ENCODE measurements at places on chromosomes 6 and 20.

- DNase-seq, result no peak
These were observed 396.0 kb downstream of the TBC1D32 start for GRCh38 chr6:120938164-120938875.

DNA sequence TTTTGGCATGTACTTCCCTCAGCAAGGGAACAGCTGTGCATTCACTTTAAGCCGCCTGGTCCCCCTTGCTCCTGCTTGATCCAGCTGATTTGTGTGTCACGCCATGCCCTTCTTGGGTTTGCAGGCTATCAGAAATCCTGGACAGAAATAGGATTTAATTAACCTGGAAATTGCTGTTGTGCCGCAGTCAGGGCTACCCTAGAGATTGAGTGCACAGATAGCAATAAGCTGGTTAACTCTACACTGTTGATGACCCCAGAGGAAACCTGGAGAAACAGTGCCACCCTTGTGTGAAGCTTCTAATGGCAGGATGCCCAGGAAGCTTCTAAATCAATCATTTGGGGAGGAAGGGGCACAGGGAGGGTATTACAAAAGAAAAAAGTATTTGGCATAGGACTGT lies 199.0 kb downstream of the JARID2 start:
- DNase-seq, result no peak

DNA sequence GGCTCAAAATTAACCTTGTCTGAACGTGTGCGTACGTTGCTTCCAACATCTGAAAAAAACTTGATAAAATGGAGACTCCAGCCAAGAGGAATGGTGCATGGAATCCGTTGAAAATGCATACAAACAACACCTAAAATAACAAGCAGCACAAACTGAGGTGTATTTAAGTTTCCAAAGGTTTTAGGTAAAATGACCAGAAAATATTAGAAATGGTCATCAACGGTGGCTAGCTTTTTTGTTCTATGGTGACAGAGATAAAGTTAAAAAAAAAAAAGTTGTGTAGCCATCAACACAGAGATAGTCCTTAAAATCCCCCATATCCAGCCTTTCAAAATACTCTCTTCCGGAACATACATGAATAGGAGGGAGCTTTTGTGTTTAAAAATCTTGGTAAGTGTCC lies 651 bp upstream of the TFAP2B start:
- DNase-seq, result no peak

DNA sequence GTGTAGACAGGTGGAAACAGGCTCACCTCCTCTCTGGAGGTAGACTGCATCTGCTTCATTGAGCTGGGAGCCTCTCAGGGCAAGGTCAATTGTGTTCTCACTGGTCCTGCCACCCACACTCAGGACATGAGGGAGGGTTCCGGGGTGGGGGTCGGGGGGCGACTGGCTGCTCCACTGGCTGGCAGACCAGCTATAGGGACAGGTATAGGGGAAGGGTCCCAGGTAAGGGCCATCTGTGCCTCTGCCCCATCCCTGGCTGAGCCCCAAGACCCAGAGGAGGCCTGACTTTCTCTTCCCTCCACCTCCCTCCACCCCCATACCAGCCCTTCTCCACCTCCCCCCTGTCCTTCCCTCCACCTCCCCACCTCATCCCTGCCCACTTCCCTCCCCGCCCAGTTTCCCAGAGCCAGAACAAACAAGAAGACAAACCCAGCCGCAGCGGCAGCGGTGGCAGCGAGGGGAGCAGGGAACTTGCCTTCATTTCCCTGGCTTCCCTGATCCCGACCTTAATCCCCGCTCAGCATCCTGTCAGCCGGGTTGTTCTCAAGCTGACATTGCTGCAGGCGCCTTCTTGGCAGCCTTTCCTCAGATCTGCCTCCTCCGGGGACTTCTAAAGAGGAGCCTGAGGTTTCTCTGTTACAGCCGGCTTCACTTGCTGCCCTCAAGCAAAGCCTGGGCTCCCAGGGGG lies 18.3 kb upstream of the FOXP4 start:
- no peak for DNase-seq

DNA sequence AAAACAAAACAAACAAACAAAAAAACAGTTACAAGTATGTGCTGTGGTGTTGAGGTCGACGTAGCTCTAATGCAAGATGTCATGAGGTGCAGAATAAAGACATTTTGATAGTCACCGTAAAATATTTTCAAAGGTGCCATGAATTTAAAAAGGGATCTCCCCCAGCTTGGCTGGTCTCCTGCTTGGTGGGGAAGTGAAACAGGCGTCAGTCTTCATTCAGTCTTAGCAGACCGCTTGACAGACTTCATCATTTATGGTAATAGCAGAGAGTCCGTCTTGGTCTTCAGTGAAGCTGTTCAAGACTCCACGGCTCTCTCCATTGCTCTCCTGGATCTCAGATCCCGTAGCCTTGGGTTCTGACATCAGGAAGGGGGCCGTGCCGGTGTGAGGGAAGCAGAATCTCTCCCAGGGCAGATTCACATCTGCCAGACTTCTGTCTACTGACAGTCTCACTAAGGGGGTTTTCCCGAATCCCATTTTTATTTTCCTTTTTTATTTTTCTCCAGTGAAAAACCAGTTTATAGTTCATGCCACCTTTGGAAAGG lies 1.6 kb downstream of the SLC24A3 start:
- no peak for DNase-seq

DNA sequence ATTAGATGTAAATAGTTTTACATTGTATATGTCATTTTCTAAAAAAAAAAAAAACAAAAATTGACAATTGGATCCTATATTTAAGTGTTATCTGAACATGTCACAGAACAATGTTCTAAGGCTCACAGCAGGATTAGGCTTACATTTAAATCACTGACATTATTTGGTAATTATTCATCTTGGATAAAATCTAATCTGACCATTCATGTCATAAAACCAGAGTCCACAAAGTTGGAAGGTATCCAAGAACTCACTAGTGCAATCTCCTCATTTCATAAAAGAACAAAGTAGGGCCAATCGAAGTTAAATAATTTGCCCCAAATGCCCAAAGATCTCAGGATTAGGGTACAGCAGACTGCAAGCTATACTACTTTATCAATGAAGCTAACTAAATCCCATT lies 73.0 kb downstream of the PDSS2 start:
- no peak for DNase-seq

DNA sequence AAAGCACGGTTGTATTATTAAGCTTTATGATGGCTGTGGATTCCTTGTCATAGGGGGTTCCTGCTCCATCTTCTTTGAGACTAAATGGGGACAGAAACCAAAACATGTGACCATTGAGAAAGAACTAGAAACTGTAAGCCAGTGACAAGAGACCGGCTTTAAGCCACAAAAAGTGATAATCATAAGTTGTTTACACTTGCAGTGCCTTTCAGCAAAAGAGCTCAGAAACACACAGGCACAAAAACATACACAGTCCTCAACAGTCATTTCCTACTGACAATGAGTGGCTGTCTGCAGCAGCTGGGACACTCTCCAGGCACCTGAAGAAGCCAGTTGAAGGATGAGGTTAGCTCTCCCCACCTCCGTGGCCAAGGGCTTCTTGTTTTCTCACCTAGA lies 20.0 kb upstream of the UBE2J1 start:
- DNase-seq, result no peak

DNA sequence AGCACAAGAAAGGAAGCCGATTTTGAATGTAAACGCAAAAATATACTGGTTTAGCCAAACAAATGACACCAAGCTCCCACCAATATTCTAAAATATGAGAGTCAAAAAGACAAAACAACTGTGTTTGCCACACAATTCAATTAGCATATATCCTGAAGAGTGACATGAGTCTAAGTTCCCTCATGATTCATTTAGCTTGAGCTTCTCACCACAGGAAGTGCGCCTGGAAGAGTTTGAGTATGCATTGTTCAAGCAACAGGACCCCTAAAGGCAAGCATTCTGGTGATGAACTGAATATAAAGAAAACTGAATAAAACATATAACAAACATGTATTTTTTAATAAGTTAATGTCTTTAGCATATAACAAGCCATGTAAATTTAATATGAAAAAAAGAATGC lies 115.2 kb upstream of the RUNX2 start:
- DNase-seq, result no peak

DNA sequence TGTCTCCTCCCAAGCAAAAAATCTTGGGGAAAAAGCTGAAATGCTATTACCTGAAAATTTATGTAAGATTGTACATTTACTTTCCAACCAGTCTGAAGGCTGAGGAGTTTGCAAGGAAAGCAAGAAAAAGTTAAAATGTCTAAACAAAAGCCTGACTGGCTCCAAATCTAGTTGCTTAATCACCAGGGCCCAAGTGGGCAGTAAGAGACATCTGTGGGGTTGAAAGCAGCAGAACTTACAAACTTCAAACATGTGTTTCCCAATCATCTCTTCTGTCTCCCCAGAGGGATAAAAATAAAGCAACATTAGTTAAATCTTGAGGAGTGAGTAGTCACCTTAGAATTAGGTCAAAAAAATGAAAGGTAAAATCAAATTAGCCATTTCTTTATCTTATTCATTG lies 98.6 kb downstream of the OGFRL1 start:
- DNase-seq, result no peak

DNA sequence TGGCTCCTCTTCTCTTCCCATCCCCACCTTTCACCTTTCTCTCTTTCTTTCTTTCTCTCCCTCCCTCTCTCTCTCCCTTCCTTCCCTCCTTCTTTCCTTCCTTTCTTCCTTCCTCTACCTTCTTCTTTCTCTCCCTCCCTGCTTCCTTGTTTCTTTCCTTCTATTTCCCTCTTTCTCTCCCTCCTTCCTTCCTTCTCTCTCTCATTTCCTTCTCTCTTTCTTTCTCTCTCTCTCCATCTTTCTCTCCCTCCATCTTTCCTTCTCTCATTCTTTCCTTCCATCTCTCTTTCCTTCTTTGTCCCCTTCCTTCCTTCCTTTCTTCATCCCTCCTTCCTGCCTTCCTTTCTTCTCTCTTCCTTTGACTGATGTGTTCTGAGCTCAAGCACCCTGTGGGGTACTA lies 1467.0 kb upstream of the DEFB115 start:
- DNase-seq, result no peak

- no peak for DNase-seq
These were observed 274.5 kb downstream of the ALDH8A1 start for GRCh38 chr6:134675110-134676054.

DNA sequence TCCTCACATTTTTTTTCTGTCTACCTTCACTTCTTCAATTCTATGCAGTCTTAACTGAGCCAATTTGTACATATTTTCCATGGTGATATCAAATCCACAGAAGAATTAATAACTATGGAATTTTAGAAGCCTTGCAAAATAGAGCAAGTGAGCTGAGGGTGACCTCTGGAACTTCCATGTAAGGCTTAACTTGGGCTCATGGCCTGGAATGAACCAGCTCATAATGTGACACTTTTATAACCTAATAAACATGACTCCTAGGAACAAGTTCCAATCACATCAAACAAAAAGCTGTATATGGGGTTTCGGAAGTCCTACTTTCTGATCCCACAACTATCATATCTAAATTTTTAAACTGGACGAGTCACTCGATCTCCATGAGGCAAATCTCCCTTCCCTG lies 232.4 kb downstream of the FOXA2 start:
- DNase-seq, result no peak

DNA sequence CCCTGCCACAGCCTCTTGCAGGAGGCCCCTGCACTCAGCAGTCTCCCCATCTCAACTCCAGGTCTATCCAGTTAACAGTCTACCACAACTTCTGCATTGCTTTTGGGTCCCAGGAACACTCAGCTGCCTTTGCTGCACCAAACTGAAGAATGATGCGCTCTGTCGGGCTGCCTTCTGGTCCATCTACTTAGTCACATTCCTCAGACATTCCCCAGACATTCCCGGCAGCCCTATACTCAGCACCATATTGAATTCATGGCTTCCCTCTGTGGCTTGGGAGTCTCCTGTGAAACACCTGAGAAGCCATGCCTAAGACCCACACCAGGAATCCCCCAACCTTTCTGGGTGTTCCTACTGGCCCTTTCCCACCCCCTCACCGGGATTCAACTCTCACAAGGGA lies 99.6 kb upstream of the COL21A1 start:
- DNase-seq, result no peak

- DNase-seq, result no peak
These were observed 306.7 kb downstream of the PLCB1 start for GRCh38 chr20:8438748-8439147.

GRCh38 chr6:69584913-69585729 lies 211.7 kb downstream of the LMBRD1 start:
- no peak for DNase-seq

DNA sequence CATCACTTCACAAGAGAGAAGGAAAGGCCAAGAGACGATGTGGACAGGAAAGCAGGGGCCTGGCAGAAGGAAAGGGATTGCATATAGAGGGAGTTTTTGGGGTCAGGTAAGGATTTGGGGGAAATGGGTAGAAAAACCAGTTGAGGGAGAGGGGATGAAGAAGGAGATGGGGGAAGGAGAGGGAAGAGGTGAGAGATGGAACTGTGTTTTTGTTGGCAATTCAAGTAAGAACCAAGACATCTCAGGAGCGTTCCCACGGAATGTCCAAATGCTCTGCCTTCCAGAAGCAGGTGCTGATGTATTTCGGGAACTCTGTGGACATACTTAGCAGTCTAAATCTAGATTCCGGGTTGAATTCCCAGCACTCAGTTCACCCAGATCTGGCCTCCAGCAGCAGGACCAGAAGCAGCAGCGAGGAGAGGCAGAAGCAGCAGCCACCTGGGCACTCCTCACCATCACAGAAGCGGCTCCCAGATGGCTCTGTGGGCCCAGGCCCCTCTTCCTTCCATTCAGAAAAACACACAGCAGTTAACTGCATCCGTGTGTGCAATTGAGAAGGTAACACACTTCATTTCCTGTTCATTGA lies 88.8 kb downstream of the DZANK1 start:
- DNase-seq, result no peak

DNA sequence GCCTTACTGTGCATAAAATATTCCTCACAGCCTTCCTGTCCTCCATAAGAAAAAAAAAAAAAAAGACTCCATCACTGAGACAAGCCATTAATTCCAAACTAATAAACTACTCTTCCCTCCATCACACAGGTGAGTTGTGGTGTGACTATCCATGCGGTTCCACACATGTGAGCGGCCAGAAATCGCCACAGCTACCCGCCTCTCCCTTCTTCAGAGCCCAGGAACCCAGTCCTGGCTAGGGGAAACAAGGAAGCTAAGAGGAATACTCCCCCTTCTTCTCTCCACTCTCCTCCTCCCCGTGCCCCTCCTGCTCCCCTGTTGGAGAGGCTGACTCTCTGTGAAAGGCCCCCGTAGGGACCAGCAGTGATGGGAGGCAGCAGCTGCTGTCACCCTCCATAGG lies 128.6 kb upstream of the ARID1B start:
- DNase-seq, result no peak

- DNase-seq, result no peak
These were observed 195.8 kb upstream of the CDYL start for GRCh38 chr6:4580361-4580760.

Data from activated CD4-positive, alpha-beta T cell treated with anti-CD3 and anti-CD28 coated beads, Interleukin-2, amount 50 U/mL, for 4 hours (primary cell).